ENCODE measurements at places on chromosomes 7 and 10.

GRCh38 chr7:26480156-26480555 is 188.5 kb downstream of the SNX10 start:
- DNase-seq = no peak

- no peak for DNase-seq
These were observed 4.3 kb downstream of the HNRNPF start for GRCh38 chr10:43404704-43405084.

GRCh38 chr10:113096128-113096996 is 146.3 kb downstream of the TCF7L2 start:
- no peak for DNase-seq

DNA sequence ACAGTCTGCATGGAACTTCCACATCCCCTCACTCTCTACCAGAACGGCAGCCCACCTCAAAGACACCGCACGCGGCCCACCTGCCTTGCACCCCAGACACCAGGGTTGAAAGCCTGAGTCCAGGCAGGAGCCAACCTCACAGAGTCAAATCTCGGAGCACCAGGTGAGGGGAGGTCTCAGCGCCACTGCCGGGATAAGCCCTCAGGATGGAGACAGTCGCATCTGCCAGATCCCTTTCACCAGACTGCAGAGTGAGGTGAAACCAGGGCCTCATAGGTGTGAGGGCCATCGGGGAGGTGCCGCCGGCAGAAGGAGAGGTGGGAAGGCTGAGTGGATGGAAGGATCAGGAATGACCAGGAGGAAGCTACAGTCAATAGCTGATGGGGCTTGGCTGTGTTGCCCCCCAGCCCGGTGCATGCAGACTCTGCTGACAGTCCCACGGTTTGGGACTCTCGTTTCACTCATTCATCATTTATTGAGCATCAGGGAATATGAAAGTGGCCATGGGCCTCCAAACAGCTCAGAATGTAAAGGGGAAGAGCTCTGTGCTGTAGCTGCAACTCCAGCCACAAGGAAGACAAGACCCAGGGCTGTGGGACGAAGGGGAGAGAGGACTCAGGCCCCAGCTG is 315.0 kb downstream of the PTPRN2 start:
- no peak for DNase-seq

- peak; percentile 94 for DNase-seq
These were observed 288.4 kb downstream of the SNX13 start for GRCh38 chr7:17651863-17652385.

GRCh38 chr7:25029075-25029474 is 49.1 kb upstream of the OSBPL3 start:
- no peak for DNase-seq

DNA sequence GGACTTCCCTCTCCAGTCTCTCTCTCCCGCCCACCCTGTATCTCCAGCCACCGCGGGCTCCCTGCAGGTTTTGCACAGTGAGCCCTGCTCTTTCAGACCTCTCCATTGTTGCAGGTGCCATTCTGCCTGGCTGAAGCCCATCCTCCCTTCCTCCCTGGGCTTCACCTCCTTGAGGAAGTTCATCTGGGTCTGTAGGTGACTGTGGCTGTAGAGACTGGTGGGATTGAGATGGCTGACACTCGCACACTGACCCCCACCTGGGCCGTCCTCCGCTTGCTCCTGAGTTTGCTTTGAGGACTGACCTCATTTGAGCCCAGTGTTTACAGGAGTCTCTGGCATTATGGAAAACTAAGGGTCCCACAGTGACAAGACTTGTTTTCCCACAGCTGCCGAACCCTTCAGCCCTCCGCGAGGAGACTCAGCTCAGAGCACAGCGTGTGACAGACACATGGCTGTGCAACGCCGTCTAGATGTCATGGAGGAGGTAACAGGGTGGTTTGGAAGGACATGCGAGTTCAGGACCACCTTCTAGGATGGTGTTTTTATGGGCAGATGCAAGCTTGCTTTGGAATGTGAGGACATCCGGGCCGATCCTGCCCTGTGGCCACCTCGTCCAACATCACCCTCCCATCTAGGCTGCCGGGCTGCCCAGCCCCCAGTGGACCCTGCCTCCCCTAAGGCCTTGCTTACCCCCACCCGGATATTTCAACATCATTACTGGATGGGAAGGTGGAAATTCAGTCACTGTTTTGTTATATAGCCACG is 9.3 kb downstream of the PLAC9 start:
- no peak for DNase-seq

DNA sequence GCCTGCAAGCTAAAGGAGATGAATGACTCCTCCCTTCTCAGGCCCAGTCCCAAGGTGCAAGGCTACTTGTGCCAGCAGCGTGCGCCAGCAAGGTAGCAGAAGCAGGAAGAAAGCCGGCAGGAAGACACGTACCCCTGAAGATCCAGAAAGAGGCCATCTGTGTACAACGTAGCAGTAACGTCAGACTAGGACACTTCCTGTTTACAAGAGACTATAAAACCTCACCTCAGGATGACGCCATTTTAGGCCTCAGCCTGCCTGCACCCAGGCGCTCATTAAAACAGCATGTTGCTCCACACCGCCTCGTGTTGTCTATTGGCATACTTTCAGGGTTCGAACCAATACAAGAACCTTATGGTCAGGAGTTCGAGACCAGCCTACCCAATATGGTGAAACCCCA is 41.4 kb upstream of the SNX10 start:
- no peak for DNase-seq

- DNase-seq = peak; percentile 21
These were observed 328.2 kb downstream of the TNS3 start for GRCh38 chr7:47253650-47254080.

DNA sequence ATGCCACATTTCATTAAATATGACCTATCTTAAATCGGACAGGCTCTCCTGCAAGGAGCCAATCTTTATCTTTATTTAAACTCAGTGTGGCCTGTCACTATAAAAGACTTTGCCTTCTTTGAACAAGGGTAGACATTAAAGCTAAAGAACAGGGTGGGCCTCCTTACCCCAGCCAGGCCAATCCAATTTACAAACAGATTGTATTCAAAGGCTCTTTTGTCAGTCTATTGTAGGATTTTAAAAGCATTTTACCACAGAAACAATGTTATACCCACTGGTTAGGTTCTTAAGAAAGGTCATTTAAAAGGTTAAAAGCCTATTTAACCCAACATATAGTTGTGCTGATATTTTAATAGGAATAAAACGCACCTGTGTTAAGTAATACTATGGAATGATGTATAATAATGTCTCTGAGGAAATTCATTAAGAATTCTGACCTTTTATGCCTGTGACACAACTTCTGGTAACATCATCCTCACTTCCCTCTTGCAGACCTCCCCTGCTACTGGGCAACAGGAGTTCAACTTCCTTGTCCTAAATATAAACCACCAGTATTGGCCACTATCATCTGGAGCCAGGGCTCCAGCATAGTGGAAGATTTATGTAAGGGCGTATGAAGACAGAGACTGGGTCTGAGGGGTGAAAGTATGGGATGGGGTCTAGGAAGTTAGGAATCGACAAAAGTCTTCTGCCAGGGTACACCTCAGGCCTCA is 32.5 kb downstream of the MTERF1 start:
- no peak for DNase-seq

DNA sequence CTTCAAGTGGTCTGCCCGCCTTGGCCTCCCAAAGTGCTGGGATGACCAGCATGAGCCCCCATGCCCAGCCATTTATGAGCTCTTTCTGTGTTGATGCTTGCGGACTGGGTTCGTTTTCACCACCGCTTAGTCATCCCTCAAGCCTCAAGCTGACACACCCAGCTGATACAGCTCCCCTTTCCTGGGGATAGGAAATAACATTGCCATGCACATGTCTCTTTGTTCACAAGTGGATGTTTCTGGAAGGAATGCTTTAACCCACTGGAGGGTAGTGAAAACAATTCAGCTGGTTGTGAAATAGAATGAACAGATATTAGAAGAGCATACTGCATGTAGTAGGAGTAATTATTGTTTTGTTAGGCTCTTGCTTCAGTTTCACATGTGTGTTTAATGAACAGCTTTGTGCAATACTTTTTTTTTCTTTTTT is 8.5 kb upstream of the METTL27 start:
- DNase-seq = peak; percentile 100

- no peak for DNase-seq
These were observed 135.0 kb downstream of the MBL2 start for GRCh38 chr10:52637592-52637991.

- no peak for DNase-seq
These were observed 108.9 kb downstream of the UPF2 start for GRCh38 chr10:11933577-11934223.

DNA sequence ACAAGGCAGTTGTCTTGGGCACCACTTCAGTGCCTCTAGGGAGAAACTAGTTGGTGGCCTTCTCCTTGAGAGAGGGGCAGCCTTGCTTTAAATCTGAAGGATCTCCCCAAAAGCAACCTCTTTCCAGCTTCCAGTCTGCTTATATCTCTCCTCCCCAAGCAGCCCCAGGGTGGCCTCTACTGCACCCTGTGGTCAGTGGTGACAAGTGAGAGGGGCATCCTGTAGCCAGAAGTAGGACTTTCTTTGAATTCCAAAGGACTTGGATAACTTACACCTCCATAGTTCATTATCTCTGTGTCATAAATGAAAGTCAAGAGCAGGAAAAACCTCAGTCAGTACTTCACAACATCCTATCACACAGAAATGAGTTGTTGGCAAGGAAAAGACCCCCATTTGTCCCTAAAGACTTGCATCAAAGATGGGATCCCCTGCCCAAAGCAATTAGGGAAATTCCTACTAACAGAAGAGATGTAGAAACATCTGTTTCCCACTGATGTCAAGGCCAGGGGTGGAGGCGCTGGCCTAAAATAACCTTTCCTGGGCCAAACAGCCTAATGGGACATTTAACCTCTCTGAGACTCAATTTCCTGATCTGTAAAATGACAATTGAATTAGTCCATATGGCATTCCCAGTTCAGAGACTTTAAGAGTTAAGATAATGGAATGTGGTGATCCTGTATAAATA is 44.0 kb upstream of the ANKRD1 start:
- no peak for DNase-seq

GRCh38 chr10:82378146-82378545 is 503.2 kb downstream of the NRG3 start:
- DNase-seq = no peak

Data from GM04503 (cell line).